ENCODE measurements at places on chromosomes 5 and 9.

DNA sequence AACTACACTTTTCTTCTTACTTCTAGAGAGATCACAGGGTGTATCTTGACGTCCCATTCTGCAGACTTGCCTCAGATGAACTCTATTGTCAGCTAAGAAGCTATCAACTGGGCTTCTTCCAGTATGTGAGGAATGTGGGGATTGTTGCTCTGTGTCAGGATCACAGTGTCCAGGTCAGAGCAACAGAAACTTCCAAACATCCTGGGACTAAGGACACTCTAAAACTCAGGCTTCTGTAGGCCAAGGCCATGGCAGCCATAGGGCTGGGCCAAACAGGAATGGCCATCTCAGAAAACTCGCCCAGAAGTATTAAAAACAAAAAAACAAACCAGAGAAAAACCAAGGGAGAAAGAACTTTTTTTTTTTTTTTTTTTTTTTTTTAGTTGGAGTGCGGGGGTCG lies 210.0 kb upstream of the CLINT1 start:
- DNase-seq: no peak

DNA sequence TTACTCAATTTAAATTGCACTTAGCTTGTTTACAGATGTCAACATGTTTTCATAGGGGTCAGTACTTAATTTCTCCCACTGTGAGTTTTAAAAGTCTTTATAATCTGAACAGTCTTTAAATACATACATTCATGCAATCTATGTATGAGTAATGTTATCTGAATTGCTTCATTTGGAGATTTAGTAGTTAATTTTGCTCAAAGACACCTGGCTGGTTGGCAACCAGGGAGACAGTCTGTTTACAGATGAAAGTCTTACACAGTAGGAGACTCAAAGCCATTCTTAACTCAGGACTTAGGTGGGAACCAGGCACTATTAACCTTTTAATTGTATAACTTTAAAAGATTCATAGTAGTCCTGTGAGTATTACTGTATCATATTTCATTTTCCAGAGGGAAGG lies 29.3 kb downstream of the DAB2 start:
- no peak for DNase-seq

DNA sequence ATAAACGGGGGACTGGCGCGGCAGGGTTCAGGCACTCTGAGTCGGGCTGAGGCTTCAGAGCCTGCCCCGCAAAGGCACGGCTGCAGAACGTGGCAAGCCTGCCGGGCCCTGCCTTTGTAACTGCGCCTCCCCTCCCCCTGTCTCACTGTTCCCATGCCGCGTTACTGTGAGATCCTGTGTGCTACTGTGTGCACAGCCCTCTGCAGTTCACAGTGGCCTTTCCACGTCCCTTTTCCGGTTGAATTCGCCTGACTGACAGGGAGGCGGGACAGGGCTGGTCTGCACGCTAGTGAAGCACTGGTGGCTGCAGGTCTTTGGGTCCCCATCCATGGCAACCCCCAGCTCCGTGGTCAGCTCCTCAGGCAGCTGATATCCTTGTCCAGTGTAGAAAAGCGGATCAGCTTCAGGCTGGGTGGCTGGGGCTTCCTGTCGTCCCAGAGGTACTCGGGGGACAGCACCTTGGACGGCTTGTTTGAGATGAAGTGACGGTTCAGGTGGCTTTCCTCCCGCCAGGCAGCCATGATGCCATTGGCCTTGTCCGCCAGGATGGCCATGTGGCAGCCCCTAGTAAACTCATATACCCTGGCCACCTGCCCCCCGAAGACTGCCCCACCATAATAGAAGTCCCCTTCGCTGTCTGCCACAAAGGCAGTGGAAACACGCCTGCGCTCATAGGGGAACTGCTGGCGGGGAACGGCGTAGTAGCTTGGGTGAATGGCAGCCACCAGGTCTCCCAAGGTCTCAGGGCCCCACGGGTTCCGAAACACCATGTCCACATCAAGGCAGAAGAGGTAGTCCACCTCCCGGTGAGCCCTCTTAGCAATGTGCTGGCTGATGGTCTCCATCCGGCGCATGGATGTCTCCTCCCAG lies 10.3 kb downstream of the GBGT1 start:
- DNase-seq: no peak

GRCh38 chr9:4382722-4383317 lies 83.0 kb upstream of the GLIS3 start:
- peak; percentile 12 for DNase-seq

DNA sequence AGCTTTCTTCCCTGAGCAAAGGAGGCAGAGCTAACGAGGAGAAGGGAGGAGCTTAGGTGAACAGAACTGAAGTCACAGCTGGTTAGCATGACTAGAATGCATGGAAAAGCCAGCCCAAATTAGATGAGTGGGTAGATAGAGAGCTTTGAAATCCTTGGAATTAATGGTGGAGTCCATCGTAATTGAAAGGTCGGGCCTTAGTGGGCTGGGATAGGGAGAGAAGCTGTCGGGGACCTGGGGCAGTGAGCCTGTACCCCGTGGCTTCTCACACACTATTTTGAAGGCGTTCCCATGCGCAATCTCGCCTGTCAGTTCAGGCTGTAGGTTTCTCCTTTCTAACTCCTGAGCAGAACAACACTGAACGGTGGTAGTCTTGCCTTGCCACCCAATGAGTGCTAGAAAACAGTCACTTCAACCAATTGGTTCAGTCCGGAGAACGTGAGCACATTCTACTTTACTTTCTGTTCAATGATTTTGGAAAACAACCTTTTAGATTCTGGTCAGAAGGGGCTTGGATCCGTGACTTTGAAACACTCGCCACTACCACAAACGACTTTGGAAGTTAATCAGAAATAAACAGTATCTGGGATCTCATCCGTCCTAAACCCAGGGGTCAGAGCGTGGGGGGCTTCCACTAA lies 655 bp upstream of the RAI14 start:
- peak; percentile 88 for DNase-seq

GRCh38 chr9:70060148-70060882 lies 16.7 kb downstream of the MAMDC2 start:
- no peak for DNase-seq

GRCh38 chr9:14212697-14213420 lies 101.1 kb downstream of the NFIB start:
- DNase-seq: no peak

- DNase-seq: no peak
These were observed 373.5 kb upstream of the TRPC7 start for GRCh38 chr5:136738829-136739228.

- no peak for DNase-seq
These were observed 13.1 kb upstream of the STXBP1 start for GRCh38 chr9:127598839-127599549.

GRCh38 chr5:30661730-30662129 lies 531.8 kb upstream of the CDH6 start:
- DNase-seq: no peak

DNA sequence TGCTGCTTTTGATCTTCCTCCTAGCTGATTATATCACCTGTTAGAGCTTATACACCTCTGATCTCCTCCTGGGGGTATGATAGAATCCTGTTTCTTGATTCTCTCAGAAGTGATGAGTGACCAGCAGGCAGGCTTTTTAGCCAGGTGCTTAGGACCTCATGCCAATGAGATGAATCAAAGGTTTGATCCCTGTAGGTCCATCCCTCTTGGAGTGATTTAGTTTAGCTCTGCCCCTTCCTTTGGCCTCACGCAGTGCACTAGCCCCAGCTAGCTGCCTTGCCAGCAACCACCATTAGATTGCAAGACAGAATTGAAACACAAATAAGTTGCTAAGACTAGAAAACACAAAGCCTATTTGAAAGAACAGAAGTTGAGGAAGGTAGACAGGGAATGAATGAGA lies 84.4 kb downstream of the ZSWIM6 start:
- no peak for DNase-seq

- no peak for DNase-seq
These were observed 54.4 kb upstream of the CKS2 start for GRCh38 chr9:89256642-89257041.

GRCh38 chr5:9431496-9432258 lies 114.2 kb downstream of the SEMA5A start:
- no peak for DNase-seq

- DNase-seq: no peak
These were observed 46.1 kb upstream of the IL7R start for GRCh38 chr5:35810601-35811000.

- no peak for DNase-seq
These were observed 722.9 kb upstream of the RGMB start for GRCh38 chr5:98050583-98050982.

DNA sequence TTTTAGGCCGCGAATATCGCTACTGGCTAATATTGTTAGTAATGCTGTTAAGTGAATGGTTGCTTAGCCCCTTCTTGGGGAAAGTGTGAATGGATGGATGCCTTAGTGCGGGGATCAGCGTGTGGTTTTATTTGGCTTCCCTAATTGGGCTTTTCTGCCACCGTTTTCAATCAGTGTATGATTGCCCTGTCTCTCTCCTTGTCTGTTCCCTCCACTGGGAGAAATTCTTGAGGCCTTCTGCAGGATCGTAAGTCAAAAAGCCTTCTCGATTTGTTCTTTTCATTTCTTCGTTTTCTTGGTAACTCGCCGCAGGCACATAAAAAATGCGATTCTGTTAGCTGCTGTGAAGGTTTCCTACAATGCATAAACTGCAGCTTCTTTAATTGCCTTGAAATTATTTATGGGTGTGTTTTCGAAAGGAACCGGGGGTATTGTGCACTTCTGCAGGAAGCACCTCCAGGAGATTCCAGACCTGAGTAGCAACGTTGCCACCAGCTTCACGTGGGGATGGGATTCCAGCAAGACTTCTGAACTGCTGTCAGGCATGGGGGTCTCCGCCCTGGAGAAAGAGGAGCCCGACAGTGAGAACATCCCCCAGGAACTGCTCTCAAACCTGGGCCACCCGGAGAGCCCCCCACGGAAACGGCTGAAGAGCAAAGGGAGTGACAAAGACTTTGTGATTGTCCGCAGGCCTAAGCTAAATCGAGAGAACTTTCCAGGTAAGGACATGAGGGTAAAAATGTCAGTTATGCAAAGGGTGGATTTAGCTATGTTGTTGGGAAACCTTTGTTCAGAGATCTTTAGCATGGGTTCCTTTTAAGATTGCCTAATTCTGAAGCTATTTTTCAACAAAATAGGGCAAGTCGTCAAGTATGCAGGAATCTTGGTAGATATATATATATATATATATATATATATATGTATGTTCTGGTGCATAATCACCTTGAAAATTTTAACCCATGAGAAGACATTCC lies 700 bp downstream of the SKP2 start:
- DNase-seq: peak; percentile 72

- no peak for DNase-seq
These were observed 282.1 kb downstream of the CYLC2 start for GRCh38 chr9:103277240-103277639.

- DNase-seq: no peak
These were observed 11.4 kb upstream of the IFNA14 start for GRCh38 chr9:21251190-21251589.

GRCh38 chr5:103298117-103298516 lies 39.6 kb downstream of the MACIR start:
- no peak for DNase-seq

GRCh38 chr9:33649463-33649862 lies 125.4 kb downstream of the ANKRD18B start:
- no peak for DNase-seq

GRCh38 chr9:126688617-126689016 lies 74.9 kb downstream of the LMX1B start:
- no peak for DNase-seq

DNA sequence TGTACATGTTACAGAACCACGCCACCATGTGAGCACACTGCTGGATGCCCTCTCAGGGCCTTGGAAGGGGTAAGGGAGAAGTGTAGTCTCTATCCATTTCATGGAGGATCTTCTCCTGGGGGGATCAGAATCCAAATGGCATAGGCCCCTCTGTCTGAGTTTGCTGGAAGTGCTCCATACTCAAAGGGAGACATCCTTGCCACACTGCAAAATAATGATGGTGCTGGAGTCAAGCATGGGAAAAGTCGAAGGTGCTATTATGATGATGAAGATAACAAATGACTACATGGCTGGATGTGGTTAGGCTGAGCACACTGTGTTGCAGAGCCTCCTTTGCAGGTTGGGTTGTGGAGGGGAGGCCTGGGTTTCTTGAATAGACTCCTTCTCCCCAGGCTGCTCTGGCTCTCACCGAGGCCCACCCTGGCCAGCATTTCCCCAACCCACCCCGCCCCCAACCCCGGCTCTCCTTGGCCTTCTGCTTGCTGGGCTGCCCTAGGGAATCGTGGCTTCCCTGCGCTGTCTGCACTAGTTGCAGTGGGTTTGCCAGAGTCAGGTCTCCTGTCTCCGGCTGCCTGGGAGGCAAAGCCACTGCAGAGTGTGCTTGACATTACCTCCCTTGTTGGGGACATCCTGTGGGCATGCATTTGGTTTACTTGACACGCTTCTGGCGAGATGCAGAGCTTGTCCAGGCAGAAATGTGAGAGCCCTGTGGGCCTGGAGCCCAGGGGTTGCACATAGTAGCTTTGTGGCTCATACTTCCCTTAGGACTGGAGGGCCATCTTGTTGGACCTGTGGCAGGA lies 3.0 kb downstream of the MVB12B start:
- DNase-seq: no peak

DNA sequence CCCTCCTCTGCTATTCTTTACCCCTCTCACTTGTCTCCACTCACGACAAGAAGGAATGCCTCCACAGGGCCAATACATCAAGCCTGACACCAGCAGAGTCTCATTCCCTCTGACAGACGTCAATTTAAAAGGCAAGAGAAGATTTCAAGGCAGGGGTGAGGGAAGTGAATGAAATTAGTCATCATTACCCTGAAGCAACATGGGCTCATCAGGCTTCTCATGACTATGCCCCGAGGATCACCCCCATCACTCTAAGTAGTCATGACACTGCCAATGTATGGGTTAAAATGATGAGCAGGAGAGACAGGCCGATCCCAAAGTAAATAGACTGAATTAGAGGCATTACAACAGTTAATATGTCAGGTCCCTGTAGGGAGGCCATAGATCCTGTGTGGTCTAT lies 504.4 kb downstream of the TLE4 start:
- no peak for DNase-seq

DNA sequence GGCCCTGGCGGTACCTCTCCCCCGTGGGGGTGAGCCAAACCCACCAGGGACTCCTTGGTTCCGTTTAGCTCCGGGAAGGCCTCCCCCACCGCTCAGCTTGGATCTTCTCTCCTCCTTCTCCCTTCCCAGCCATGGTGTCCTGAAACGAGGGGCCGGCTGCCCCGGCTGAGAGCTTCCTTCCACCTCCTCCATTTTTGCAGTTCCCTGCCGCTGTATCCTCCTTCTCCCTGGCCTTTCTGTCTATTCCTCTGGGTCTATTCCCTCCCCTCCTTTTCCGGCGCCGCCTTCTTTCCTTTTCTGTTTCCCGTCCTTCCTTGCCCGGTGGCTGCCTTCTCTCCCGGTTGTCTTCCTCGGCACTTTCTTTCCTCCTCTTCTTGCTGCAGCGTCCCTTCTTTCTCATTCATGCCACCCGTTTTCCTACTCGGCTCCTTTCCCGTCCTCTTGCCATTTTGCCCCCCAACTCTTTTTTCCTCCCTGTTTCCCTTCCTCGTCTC lies 110.4 kb downstream of the LIFR start:
- DNase-seq: no peak

GRCh38 chr5:152290181-152290580 lies 114.9 kb downstream of the NMUR2 start:
- DNase-seq: no peak

Data from NCI-H748 treated with DMSO at 0.1 percent for 48 hours (cell line).